ENCODE measurements at places on chromosomes 7 and 10. TPM values are rescaled to one million over a fixed set of nuclear protein-coding genes. Genes with fewer than 3 reads are reported as not detected.

Gene PPP1R17
- total RNA-seq = not detected

Gene SPACDR
- total RNA-seq = 0.59 TPM

Gene TMEM196
- total RNA-seq = not detected

Gene SPDYE2
- total RNA-seq = not detected

Gene KCNMA1
- 46.4 TPM for total RNA-seq

Gene SLIT1
- not detected for total RNA-seq

Gene NKX1-2
- 5.2 TPM for total RNA-seq

Gene TAS2R16
- total RNA-seq = not detected

Gene ST8SIA6
- total RNA-seq = 0.17 TPM

Gene PDZD7
- 0.56 TPM for total RNA-seq

Gene SEC24C
- total RNA-seq = 65.6 TPM

Gene PVRIG
- total RNA-seq = not detected

Gene HMX3
- total RNA-seq = not detected

Gene HTR5A
- not detected for total RNA-seq

Gene GNAT3
- not detected for total RNA-seq

Gene CAV1
- 485 TPM for total RNA-seq

Data from mammary epithelial cell (primary cell).